ENCODE measurements at places on chromosomes 13 and 19.

GRCh38 chr19:3945838-3946237 lies 13.0 kb downstream of the NMRK2 start:
- DNase-seq, result no peak

- DNase-seq, result no peak
Observed at GRCh38 chr13:23561261-23561660, 9.0 kb upstream of the TNFRSF19 start.

DNA sequence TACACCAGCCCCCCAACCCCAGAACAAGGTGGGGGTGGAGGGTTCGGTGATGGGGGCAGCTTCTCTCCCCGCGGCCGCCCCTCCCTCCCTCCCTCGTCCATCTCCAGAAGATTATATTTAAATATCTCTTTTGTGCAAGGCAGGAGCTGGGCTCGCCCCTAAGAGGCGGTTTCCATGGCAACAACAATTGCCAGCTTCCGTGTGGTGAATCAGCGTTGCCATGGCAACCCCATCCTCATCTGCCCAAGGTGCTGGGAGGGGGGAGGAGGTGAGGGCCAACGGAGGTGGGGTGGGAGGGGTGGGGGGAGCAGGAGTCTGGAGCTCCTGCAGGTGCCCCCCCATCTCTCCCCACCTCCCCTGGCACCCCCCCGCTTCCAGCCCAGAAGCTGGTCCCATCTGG lies 46.4 kb downstream of the CELF5 start:
- DNase-seq, result no peak

DNA sequence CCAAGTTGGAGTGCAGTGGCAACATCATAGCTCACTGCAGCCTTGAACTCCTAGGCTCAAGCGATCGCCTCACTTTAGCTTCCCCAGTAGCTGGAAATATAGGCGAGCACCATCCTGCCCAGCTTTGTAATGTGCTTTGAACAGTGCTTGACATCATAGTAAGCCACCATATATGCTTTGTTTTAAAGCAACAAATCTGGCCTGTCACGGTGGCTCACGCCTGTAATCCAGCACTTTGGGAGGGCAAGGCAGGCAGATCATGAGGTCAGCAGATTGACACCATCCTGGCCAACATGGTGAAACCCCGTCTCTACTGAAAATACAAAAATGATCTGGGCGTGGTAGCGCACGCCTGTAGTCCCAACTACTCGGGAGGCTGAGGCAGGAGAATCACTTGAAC lies 1.8 kb upstream of the SLC7A1 start:
- no peak for DNase-seq

DNA sequence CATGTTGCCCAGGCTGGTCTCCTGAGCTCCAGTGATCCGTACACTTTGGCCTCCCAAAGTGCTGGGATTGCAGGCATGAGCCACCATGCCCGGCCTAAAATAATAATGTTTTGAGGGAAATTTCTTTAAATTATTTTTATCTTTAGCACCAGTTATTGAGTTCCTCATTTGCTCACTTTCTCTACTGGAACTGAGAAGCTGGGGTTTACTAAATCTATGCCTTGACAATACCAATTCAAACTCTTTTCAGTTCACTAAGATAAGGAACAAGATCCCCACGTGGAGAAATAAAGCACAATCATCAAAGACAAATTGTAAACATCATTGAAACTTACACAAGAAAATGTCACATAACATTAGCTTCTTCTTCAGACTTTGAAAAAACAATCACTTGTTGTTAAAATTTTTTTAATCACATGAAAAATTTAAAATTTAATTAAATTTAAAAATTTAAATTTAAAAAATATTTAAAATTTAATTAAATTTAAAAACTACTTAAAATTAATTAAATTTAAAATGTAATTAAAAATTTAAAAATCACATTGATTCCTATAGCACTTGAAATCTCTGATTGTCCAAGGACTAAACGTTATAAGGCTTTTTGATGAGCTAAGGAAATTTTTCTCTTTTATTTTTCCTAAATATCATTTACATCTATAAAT lies 25.2 kb upstream of the XPO4 start:
- DNase-seq, result no peak
